ENCODE measurements at places on chromosomes 7 and 10. TPM values are rescaled to one million over a fixed set of nuclear protein-coding genes. Genes with fewer than 3 reads are reported as not detected.

Gene AVPI1
- 48.9 TPM for polyA plus RNA-seq

Gene ATP6V0A4
- not detected for polyA plus RNA-seq

Gene OR6V1
- not detected for polyA plus RNA-seq

Gene PLXDC2
- polyA plus RNA-seq = 18.3 TPM

Gene SCART1
- 0.33 TPM for polyA plus RNA-seq

Gene RAB19
- not detected for polyA plus RNA-seq

Gene VSIR
- polyA plus RNA-seq = 58.9 TPM

Measured in small intestine (tissue), 16 donors.